ENCODE measurements at places on chromosomes 3 and 15.

- DNase-seq, result no peak
Observed at GRCh38 chr3:66261355-66261754, 40.6 kb downstream of the SLC25A26 start.

DNA sequence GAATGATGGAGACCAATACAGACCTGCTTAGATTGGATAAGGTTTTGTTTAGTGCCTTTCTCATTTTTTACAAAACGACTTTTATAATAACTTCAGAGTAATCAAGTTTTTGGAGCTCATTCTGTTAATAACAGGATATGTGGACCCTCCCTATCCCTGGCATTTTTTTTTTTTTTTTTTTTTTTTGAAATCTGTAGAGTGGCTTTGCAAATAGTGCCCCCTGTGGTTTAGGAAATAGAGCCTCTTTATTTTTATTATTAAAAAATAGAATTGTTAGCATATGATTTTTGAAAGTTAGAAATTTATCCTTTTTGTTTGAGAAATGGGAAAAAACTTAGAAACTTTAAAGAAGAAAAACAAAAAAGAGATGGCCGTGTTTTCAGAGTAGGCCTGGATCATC is 11.4 kb downstream of the SKIL start:
- DNase-seq, result no peak

DNA sequence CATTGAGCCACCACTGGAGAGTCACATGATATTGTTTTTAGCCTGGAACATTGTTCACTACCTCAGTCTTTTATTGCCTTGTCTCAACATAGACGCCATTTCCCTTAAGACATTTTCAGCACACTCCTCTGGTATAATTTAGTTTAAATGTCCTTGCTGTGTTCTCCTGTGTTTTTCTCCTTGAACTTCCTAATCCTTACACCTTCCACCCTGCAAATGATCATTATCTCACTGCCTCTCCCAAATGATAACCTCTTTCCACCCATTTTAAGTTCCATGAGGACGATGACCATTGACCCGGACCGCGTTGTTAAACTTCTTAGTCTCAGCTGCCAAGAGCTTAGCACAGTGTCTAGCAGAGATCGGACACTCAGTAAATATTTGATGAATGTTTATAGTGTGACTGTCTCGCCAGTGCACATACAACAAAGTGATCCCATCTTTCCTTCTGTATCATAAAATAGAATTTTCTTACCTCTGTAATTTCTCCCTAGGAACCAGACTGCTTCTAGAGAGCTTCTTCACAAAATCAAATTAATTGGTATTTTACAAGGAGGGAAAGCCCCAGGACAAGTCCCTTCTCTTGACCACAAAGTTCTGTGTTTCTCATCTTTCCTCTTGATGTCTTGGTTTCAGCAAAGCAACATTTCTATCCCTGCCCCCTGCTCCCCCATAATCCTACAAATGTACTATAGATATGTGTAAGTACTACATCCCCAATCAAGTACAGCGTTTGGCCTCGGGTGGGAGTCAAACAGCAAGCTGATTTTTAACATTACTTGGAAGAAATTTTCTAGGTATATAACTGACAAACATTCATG is 429.6 kb downstream of the LPP start:
- no peak for DNase-seq

- no peak for DNase-seq
Observed at GRCh38 chr3:51336261-51336660, 48.8 kb upstream of the MANF start.

DNA sequence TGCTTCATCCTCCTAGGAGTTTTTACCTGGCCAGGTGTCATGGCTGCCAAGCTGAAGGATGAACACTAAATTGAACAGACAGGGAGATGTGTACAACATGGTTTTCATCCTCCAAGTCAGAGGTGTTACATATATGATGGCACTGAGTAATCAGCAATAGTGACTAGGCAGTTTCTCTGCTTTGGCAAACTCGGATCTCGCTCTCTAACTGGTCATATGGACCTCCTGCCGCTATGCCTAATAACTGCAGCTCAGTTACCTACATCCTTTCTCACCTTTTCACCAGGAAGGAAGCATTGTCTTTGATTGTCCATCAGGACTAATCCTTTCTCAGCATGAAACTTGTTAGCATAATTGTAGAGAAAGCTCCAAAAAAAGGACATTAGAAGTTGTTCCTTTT is 175.9 kb upstream of the PLSCR5 start:
- no peak for DNase-seq

DNA sequence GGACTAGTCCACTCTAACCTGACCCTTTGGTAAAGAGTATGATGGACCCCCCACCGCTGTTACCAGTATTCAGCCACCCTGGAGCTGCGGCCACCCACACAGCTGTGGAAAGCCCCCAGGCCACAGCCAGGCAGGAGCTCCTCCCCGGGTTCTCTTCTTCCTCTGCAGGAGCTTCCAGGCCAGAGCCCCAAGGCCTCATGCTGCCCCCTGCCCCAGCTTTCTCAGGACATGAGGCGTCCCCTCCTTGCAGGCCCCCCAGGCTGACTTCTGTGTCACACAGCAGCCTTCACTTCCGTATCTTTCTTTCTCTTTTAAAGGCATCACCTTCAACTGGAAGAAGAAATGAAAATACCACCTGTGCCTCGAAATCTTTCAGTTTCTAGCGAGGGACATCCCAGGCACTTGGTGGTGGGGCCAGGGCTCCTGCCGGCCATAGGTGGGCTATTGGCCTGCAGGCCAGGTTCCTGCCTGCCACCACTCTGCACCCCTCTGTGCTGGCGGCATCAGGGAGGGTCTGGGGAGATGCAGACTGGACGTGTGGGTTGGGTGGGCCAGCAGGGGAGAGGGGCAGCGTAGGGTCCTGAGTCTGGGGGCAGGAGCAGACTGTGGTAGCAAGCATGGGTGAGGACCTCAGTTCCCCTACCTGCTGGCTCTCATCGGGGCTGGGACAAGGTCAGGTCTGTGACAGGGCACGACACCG is 19.9 kb downstream of the KLF13 start:
- no peak for DNase-seq

GRCh38 chr15:78739996-78740903 is 71.0 kb downstream of the ADAMTS7 start:
- peak; percentile 77 for DNase-seq

GRCh38 chr15:31069360-31070000 is 32.0 kb downstream of the TRPM1 start:
- no peak for DNase-seq

DNA sequence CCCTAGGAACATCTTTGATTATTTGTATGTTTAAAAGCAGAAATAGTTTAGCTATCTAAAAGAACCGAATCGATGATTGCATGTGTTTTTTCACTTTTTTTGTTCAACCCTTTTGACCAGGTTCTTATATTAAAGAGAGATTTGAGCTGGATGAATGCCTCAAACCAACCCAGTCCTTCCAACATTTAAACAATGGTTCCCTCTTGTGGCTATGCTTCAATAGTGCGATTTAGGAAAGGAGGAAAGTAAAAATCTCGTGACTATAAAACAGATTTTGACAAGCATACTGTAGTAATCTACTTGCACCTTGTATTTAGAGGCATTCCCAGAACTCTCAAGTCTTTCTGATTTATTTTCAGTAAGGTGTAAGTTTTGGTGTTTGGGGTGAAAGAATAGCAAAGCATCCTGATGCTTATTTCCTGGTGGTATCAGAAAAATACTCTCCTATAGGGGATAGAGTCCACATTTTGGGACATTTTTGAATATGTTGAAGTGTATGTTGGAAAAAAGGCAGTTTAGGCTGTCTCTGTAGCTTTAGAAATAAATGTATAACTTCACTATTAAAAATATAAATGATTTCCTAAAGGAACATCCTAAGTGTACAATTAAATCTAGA is 159.6 kb upstream of the KCNH8 start:
- DNase-seq, result peak; percentile 67

DNA sequence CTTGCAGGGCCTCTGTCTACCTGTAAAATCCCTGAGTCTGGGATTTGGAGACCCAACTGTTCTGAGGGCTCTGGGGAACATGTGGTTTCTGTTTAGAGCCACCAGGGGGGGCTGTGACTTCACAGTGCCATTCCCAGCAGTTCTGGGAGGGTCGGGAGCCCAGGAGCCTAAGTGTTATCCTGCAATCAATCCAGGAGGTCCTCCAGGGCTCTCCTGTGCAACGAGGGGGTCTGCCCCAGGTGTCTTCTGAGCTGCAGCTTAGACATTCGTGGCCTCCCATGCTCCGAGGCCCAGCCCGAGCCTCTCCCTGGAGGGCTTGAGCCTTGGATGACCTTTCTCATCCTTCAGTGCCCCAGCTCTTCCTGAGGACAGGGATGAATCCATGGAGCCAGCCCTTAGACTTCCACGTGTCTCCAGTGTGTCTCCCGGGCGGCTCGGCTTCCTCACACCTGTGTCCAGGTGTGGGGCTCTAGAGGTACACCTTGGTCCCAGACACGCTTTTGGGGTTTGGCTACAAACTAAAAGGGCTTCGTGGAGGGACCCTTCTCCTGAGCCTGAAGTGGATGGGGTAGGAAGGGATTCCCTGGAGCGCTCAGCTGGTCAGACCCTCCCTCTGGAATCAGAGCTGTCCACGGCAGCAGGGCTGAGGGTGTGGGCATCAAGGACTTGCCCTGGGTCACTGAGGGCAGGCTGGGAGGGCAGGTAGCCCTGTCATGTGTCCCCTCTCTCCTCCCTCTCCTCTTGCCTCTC is 20.3 kb upstream of the ABTB1 start:
- DNase-seq, result peak; percentile 82

GRCh38 chr15:31554261-31554660 is 227.6 kb downstream of the KLF13 start:
- peak; percentile 32 for DNase-seq

GRCh38 chr3:53589201-53589600 is 94.8 kb downstream of the CACNA1D start:
- DNase-seq, result no peak

GRCh38 chr3:106008766-106009165 is 140.0 kb upstream of the CBLB start:
- no peak for DNase-seq

GRCh38 chr3:25547943-25548674 is 116.6 kb downstream of the TOP2B start:
- DNase-seq, result no peak

- DNase-seq, result peak; percentile 73
Observed at GRCh38 chr3:9704347-9705322, 1.0 kb downstream of the CPNE9 start.

GRCh38 chr15:88035381-88035780 is 221.2 kb downstream of the NTRK3 start:
- DNase-seq, result no peak

- DNase-seq, result peak; percentile 16
Observed at GRCh38 chr3:191136347-191136746, 62.7 kb upstream of the OSTN start.

- no peak for DNase-seq
Observed at GRCh38 chr15:90955624-90956273, 1.1 kb downstream of the RCCD1 start.

- no peak for DNase-seq
Observed at GRCh38 chr3:13013994-13014754, 59.1 kb downstream of the IQSEC1 start.

DNA sequence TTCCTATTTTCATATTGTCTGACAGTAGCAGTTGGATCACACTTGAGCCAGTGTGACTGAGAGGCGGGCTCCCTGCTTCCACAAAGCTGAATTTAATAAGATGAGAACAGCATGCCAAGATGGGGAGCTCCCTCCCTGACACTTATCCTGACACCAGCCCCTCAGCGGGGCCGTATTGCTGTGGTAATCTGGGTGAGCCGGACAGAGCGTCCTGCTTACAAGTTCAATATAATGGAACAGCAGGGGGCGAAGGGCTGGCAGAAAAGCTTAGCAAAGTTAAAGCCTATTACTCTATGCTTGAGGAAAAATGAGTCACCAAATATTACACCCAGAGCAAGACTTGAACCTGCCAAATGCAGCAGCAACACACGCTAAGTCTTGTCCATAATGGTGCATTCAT is 163.8 kb upstream of the CMC1 start:
- DNase-seq, result peak; percentile 85

DNA sequence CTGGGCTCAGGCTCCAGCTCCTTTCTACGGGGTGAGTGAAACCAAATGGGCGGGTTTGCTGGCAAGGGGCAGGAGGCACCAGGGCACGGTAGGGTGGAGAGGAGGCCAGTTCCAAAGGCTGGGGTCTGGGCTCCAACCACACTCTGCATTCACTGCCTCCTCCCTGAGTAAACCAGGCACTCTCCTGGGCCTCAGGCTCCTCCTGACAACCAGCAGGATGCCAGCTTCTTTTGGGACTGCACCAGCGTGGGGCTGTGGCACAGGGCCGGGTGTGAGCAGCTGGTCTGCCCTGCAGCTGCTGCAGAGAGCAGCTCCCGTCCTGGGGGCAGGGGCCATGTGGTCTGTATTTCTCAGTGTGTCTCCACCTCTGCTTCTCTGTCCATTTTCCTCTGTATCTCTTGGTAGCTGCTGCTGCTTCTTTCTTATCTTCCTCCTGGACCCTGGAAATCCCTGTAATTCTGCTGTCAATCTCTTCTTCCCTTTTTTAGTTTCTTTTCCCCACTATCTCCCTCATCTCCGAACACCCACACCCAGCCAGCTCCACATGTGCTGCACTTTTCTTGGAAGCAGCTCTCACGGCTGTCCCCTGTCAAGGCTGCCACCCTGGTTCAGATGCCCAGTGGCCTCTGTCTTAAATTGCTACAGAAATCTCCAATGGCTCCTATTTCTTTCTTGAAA is 54.9 kb upstream of the TBC1D21 start:
- DNase-seq, result no peak

DNA sequence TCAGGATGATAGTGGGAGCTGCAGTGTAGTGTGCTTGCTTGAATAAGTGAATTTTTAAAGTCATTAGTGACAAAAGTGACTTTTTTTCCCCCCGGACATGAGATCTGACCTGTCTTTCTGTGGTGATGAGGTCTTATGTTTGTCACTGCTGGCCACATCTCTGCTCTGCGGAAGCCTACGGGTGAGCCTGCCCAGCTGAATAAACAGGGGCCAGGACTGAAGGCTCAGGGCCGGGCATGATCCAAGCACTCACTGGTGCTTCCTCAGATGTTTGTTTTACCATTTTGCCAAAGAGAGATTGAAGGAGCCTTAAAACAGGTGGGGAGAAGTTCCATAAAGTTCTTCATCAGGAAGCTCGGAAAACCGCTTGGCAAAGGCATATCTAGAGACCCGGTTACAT is 35.0 kb downstream of the RPL39L start:
- no peak for DNase-seq

- no peak for DNase-seq
Observed at GRCh38 chr15:26690778-26691177, 82.1 kb downstream of the GABRB3 start.

- DNase-seq, result no peak
Observed at GRCh38 chr15:41492597-41493204, 973 bp upstream of the ITPKA start.

GRCh38 chr3:13417166-13417947 is 2.8 kb downstream of the NUP210 start:
- DNase-seq, result no peak

GRCh38 chr3:159899166-159899565 is 89.5 kb upstream of the IL12A start:
- DNase-seq, result no peak

Data from NCI-H82 (cell line).